ENCODE measurements at places on chromosomes 7 and 10.
A peak's percentile ranks its signal among the peaks of the same experiment; 100 is the strongest.

GRCh38 chr10:21519941-21520436, 5.5 kb downstream of the SKIDA1 start:
- DNase-seq, result no peak

DNA sequence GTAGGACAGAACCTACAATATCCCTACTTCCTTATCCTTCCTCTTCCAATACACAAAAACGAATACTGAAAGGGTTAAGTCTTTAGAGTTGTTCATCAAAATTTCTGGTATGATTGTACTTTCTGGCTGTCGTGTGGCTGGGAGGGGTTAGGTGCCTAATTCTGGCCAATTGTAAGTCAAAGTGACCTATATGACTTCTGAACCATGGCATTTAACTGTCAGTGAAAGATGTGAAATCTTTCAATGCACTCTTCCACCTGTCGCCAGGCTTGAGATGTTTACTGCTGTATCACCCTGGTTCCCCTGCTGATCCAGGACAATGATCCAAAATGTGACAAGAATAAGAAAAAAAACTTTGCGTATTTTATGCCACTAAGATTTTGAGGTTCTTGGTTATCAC, 20.8 kb downstream of the EPC1 start:
- DNase-seq, result no peak

GRCh38 chr10:6346631-6347030, 143.9 kb downstream of the PFKFB3 start:
- DNase-seq, result no peak

- no peak for DNase-seq
These were observed 81.9 kb downstream of the NUDCD3 start for GRCh38 chr7:44408596-44408995.

DNA sequence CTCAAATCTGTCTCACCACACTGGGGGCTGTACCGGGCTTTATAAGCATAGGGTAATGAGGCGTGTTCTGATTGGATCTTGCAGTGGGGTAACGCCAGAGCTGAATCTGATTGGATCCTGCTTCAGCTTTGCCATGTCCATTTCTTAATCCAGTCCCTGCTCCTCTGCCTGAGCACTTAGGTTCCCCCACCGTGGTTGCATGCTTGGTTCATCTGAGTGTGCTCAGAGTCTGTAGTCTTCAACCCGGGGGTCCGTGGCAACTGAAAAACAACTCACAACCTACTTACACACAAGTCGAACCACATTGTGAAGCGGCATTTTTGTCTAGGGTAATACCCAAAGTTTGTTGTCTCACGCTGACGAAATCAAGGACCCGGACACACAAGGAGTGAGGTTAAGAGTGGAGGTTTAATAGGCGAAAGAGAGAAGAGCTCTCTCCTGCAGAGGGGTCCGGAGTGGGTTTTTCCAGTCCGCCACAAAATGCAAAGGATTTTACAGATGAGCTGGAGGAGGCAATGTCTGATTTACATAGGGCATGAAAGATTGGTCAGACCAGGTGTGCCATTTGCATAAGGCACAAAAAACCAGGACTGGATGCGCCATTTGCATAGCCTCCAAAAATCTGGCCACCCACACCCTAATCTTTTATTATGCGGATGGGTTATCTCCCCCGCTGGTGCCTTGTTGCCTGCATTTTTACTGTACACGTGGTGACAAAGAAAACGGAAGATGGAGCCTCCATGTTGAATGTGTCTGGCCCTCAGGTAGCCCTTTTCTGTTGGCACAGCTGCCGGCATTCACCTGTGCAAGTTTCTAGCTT, 641.8 kb upstream of the FOXK1 start:
- no peak for DNase-seq

DNA sequence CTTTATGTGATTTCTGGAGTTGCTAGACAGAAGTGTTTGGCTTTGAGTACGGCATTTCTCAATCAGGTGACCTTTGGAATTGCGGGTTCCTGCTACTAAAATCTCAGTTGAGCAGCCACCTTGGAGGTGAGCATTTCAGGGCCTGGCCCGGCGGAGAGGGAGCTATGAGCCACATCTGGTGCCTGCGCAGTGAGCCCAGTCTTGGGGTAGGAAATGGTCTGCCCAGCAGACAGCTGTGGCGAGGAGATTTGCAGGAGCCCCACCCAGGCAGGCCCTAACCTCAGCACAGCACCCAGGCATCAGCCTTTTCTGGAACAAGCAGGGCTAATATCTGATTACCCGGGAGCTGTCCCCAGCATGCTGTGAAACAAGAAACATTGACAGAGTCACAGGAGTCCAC, 547.9 kb upstream of the FOXK1 start:
- DNase-seq, result no peak

DNA sequence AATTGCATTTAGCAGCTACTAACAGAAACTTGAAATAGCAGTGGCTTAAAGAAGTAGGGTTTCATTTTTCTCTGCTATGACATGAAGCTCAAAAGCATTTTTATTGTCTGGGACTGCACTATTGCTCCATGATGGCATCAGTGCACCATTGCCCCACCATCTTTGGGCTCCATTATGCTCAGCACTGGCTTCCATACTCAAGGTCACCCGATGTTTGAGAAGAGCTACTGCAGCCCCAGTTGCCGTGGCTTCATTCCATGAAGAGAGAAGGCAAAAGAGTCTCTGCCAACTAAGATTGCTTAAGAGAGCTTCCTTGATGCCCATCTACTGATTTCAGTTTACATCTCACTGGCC, 192.2 kb upstream of the LRGUK start:
- no peak for DNase-seq

GRCh38 chr10:30432622-30433305, 1.2 kb upstream of the MAP3K8 start:
- DNase-seq, result no peak

DNA sequence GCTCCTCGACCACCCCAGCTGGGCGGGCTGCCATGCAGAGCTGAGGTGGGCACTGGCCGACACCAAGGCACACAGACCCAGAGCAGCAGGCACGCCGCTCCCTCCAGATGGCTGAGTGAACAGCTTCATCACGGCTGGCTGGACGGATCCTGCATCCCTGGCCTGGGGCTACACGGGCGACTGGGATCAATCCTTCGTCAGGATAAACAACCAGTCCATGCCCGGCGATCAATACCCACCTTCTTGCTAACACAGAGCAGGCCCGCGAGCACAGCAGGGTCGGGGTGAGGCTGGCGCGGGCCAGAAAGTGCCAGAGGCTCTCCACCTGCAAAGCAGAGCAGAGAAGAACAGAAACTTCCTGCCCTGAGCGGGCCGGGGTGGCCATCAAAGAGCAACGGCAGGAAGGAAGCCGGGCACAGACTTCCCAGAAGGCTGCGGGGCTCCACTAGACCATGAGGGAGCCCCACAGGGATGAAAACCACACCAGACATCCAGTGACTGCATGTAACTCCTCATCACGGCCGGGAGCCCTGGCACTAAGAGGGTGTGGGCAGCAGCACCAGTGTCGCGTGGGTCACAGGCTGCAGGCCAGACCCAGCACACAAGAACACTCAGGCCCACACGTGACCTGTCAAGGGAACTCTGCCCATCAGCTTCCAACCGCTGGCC, 166.4 kb downstream of the MAD1L1 start:
- no peak for DNase-seq

GRCh38 chr10:29285624-29286051, 3.2 kb upstream of the LYZL1 start:
- DNase-seq, result no peak

DNA sequence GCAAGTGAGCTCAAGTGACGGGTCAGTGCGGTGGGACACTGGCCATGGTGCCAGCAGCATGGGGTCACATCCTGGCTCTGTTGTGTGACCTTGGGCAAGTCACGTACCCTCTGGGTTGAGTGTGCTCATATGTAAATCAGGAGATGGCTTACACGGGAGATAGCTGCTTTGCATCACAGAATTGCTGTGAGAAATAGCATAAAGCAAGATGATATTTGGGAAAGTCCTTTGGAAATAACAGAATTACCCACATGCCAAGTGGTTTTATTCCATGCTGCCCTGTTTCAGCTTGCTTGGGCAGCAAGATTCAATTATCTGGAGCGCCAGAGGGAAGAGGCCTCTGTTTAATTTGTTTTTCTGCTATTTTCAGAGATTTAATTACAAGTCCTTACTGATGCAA, 48.9 kb downstream of the LYZL2 start:
- no peak for DNase-seq

- DNase-seq, result peak; percentile 78
These were observed 112.2 kb downstream of the CYTH3 start for GRCh38 chr7:6160191-6160623.

DNA sequence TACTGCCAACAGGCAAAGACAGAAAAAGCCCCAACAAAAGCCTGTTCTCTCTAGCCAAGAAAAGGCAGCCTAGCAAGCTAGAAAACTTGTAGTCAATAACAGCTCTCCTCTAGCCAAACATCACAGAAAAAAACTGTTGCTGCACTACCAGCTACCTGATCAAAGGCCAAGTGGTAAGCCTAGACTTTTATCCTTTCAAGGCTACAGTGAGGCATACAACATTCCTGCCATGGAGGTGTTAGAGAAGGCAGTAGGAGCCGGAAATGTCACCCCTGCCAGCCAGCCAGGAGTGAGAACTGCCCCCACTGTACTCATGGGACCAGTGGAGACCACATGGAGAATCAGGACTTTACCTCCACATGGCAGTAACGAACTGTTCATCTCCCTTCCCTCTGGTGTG, 31.2 kb downstream of the CCDC126 start:
- no peak for DNase-seq

DNA sequence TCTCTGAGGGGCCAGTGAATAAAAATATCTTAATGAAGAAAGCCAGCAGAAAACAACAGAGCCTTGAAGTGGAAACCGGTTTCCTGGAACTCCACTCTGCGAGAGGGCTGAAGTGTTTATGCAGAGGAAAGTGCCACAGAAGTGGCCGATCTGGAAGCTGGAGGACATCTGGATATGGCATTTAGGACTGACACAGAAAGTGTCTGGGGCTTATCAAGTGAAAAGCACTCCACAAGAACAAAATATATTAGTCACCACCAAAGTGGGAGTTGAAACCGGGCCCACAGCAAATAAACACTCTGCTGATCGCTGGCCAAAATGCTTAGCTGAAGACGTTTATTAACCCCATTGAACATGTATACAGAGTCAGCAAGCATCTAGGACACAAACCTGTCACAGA, 7.8 kb downstream of the NOD1 start:
- DNase-seq, result no peak

DNA sequence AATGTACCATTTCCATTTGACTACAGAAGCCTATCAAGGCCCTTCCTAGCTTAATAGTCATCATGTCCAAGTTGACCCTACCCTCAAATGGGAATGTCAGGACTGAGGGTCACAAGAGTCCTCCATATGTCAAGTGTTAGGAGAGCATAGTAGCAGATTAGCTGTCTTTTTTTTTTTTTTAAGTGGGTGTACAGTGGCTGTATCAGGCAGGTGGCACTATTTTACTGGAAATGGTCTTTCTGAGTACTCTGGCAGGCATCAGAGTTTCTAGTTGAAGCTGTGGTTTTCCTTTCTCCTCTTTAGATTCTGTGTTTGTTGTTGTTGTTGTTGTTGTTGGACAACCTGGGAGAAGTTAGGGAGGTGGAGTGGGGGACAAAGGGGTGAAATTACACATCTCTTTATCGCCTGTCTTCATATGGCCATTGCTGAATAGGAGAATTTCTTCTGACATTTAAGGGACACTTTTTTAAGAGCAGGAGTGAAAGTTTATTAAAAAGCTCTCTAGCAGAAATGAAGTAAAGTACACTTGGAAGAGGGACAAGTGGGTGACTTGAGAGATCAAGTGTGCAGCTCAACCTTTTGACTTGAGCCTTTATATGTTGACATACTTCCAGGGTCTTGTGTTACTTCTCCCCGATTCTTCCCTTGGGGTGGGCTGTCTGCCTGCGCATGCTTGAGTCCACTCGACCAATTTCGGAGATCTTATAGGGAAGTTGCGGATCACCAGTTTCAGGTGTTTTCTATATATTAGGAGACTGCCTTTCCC, 104.1 kb upstream of the FOXP2 start:
- no peak for DNase-seq

DNA sequence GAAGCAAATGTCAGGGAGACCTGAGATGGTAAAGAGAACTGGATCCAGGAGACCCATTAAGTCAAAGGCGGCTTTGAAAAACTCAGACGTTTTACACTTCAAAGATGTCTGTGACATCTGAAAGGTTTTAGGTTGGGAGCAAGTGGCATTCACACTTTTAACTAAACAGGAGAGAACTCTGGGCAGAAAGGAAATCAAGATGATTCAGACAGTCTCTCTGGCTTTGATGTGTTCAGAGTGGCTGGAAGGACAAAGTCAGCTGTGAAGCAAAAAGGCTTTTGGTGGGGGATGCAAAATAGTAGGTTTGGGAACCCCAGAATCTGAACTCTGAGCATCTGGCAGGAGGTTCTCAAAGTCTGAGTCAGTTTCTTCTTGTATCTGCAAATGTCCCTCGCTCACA, 66.6 kb downstream of the PRKCQ start:
- DNase-seq, result no peak

- DNase-seq, result no peak
These were observed 57.0 kb downstream of the CALD1 start for GRCh38 chr7:134836447-134836846.

DNA sequence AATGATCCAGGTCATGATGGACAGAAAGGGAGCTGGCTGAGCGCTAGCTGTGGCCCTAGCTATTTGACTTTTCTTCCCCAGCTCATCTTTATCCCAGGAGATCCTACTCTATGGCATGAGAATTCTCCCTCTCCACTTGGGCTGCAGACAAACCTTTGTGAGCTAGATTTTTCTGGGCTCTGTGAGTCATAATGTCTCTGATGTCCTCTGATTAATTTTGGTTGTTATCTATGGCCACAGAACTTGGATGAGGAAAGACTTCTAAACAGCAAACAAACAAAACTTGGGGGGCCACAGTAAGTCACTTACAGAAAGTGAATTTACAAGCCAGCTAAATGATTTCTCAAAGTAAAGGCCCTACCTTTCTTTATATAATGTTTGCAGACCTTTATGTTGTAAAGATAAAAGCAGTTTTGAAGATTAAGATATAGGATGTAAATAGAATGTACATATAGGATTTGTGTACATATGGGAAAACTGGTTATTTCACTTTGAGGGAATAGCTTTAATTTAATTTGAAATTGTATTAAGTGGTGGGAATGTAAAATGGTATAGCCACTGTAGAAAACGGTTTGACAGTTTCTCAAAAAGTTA, 10.4 kb downstream of the ABLIM1 start:
- DNase-seq, result no peak

DNA sequence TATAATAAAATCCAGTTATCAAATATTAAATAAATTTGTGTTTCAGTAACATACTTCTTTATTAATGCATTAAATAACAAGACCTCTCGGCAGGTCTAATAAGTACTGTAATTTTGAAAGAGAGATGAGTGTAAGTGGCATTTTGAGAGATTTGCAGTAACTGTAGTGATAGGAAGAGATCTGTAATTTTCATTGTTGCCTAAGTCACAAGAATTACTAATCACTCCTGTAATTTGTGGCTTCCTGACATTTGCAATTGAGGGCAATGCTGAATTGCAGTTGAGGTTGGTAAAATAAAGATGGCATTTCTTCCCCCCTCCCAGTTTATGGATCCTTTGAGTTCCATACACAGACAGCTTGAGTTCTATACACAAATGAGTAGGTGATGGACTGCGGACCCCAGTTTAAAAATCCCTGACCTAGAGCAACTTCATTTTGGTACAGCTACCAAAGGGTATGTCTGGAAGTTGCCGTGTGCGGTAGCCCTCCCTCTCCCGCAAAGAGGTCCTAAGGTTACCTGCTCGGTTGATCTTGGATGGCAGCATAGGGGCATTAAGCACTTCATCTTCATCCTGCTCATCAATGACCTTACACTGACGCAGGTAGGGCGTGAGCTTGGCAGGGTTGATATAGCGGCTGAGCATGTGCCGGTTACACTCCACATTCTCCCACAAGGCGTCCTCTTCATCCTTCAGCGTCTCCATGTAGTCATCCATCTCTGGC, 96.4 kb downstream of the CARD11 start:
- no peak for DNase-seq
